ENCODE measurements at places on chromosomes 4 and X.
A peak's percentile ranks its signal among the peaks of the same experiment; 100 is the strongest.

DNA sequence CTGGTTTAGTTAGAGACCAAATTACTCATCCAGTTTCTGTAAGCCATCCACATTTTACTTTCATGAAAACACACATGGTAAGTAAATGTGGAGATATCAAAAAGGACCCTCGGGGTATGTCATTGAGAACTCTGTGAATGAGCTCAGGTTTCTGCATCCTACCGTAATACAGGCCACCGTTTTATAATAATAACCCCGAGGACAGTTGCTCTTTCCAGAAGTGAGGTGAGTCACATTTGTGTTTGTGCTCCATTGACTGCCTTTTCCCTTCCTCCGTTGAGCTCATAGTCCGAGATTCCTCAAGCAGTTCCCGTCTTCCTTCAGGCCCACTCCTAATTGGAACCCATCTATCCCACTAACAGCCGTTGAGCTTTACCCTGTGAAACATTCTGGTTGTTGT is 95.3 kb downstream of the GRID2 start:
- no peak for DNase-seq

GRCh38 chrX:144798972-144799371 is 448.3 kb upstream of the SPANXN1 start:
- DNase-seq = no peak

DNA sequence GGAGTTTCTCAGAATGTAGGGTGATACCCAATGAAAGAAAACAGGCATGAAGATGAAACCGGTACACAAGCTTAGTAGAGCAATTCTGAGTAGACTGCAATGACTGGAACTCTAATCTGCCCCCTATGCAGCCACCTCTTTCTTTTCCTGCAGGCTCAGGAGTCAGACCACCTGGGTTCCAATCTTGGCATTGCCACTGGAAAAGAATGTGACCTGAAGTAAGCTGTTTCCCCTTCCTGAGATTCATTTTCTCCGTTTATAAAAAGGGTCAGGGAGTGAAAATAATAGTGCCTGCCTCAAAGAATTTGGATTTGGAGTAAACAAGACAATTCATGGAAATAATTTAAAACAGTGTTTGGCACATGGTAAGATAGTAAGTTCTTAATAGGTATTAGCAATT is 1464.0 kb downstream of the PCDH7 start:
- no peak for DNase-seq

DNA sequence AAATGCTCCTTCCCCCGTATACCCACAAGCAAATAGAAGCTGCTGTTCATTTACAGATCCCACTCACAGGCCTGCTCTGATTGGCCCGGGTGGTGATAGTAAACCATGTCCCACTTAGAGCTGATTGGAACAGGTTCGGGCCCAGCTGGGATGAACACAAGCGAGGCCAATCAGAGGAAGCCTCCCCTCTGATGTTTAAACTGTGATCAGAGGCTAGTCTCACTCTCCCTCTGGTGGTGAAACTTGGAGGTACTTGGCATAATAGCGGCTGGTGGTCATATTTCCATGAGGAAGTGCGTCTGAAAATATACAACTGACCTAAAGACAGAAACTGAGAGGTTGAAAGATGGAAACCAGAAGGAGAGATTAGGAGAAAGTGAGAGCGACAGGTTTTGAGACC is 51.5 kb upstream of the TRPC3 start:
- DNase-seq = peak; percentile 42

- DNase-seq = no peak
Measured at GRCh38 chr4:121155893-121156292, 8.2 kb downstream of the TNIP3 start.

DNA sequence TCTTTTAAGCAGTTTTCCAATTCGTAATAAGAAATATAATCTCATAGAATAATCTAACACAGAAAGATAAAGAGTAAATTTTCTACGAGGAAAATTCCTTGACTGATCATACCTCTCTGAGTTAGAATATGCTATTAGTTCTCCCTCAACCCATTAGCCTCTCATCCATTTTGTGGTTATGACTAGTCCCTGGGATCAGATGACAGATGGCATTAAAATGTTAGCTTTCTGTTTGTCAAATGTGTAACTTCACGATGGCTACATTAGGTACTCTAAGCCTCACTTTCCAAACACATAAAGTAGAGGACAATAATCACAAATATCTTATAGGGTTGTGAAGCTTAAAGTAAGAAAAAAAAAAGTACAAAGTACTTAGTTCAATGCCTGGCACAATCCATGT is 112.2 kb downstream of the ZAR1 start:
- no peak for DNase-seq

GRCh38 chrX:6954836-6955235 is 192.7 kb upstream of the STS start:
- DNase-seq = no peak

Measured in left colon (tissue), 2 donors.